Amygdala (tissue), 56 donors: ENCODE measurements at places on chromosomes 4 and X.

DNA sequence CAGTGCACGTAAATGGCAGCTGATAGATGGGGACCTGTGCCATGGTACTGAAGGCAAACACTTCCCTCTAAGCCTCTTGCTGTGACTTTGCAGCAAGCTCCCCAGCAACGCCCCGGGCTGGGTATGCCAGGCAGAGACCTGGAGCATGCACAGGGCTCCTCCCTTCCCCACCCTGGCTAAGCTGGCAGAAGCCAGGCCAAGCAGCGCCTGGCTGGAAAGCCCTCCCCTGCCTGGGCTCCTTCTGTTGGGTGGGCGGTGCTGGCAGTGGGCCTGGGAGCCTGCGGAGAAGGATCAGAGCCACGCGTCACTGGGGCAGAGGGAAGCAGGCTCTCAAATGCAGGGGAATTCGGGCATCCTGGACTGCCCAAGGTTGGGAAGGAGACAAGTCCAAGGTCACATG is 3.6 kb downstream of the ATP2B3 start:
- DNase-seq: peak; percentile 19

GRCh38 chr4:30181918-30182317 is 538.3 kb upstream of the PCDH7 start:
- no peak for DNase-seq

DNA sequence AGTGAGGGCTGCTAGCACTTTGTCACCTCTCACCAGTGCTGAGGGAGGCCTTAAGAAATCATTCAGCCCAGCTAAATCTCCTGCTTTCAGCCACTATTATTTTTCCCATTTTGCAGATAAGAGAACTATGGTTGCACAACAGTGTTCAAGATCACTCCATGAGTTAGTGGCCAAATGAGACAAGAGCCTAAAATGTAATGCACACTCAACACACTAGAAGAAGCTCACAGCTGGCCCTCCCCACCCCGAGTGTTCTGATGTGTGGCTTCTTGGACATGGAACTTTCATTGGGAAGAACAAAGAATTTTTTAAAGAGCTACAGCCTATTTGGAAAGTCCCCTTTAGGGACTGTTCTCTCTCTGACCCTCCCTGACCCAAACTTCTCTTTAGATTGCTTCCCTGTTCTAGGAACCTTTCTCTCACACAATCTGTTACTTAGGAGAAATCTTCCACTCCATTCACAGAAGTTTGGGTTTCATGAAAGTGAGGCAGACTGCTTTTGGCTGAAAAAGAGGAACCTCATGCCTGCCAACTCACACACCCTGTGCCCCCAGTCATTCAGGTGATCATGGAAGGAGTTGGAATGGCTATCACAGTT is 44.0 kb upstream of the CT47C1 start:
- DNase-seq: no peak

- DNase-seq: peak; percentile 1
These were observed 12.2 kb downstream of the ARHGEF6 start for GRCh38 chrX:136768469-136769084.

DNA sequence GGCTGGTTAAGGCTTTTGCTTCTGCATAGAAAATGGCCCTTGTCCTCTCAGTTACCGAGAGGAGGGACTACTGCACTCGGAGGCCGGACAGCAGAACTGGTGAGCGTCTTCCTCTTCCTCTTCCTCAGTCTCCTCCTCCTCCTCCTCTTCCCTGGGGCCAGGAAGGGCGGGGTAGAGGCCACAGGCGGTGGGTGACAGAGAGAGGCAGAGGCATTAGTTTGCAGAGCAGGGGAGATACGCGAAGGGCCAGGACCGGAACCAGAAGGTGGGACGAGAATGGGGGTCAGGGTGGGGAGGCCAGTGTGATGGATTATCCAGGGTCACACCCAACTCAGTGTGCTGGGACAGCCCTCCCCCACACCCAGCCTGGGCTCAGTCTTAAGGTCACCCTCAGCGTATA is 14.5 kb downstream of the IQSEC2 start:
- DNase-seq: no peak

- no peak for DNase-seq
These were observed 353.9 kb downstream of the AFF2 start for GRCh38 chrX:148854306-148854705.

- no peak for DNase-seq
These were observed 315.7 kb downstream of the FBXW7 start for GRCh38 chr4:152220201-152220666.

DNA sequence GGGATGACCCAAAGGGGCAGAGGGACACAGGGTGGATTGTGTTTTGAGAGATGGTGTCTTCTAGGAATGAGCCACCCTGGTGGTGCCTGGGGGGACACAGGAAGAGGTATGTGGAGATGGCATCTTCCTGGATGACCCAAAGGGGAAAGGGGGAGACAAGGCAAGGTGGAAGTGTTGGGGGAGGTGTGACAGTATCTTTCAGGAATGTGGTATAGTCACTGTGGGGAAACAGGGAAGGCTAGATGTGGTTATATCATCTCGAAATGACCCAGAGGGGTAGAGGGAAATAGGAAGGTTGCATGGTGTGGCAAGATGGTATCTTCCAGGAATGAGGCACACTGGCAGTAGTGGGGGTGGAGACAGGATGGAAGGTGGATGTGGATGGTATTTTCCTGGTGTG is 62.9 kb downstream of the MAOA start:
- DNase-seq: no peak

- DNase-seq: no peak
These were observed 192.9 kb downstream of the ARHGAP10 start for GRCh38 chr4:147924604-147925412.
